Left ventricle myocardium superior (tissue), 1 donor: ENCODE measurements at places on chromosomes 12 and 14. TPM values are rescaled to one million over a fixed set of nuclear protein-coding genes. Genes with fewer than 3 reads are reported as not detected.

MGST1 gene
- total RNA-seq: 23.4 TPM

KRT78 gene
- total RNA-seq: not detected

IL22 gene
- total RNA-seq: not detected

CLEC4C gene
- total RNA-seq: not detected

GRCh38 chr12:32609966-32610365 lies 69.1 kb upstream of the DNM1L start:
- DNase-seq: no peak

- no peak for DNase-seq
These were observed 237.2 kb upstream of the DCN start for GRCh38 chr12:91419809-91420208.

- DNase-seq: no peak
These were observed 22.5 kb downstream of the EML1 start for GRCh38 chr14:99815696-99816095.

DNA sequence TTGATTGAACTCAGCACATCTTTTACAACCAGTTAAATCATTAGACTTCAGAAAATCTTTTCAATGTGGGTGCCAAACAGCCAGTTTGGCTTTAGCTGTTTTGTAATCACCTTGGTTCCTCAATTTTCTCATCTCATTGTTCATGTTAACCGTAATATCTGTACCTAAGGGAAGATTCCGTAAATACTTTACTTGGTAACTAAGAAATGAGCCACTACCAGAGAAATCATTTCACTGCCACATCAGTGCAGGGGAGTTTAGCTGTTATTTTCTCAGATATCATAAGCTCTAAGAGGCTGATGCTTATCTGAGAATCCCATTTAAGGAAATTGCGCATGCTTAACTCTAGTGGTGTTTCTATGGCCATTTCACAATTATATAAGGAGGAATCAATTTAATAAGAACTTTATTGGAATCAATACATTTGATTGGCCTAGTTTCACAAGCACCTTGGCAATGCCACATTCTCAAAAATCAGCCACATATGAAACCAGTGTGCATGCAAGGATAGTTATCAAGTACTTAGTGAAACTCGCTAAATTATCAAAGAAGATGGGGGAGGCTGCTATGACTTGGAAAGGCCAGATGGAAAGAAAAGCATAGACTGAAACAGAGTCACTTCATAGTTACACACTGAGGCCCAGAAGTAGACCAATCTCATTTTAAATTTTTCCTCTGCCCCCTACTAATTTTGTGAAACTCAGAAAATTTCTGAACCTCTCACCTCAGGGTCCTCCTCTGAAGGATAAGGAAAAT lies 28.1 kb upstream of the IL22 start:
- DNase-seq: no peak

- DNase-seq: no peak
These were observed 6.9 kb upstream of the KRT6B start for GRCh38 chr12:52458861-52459260.

GRCh38 chr12:2043054-2043453 lies 9.7 kb upstream of the CACNA1C start:
- no peak for DNase-seq
